ENCODE measurements at places on chromosomes 11 and 22.

GRCh38 chr11:44402466-44403075, 92.6 kb upstream of the ALX4 start:
- no peaks in the 10 kb centered on the region for H3K4me1 ChIP-seq
- no peaks in the 10 kb centered on the region for H3K36me3 ChIP-seq
- H3K27ac ChIP-seq, result no peak overlapping the region
- peaks cover 11% of the 10 kb centered on the region for H3K27me3 ChIP-seq
- no peak overlapping the region for H3K4me3 ChIP-seq

DNA sequence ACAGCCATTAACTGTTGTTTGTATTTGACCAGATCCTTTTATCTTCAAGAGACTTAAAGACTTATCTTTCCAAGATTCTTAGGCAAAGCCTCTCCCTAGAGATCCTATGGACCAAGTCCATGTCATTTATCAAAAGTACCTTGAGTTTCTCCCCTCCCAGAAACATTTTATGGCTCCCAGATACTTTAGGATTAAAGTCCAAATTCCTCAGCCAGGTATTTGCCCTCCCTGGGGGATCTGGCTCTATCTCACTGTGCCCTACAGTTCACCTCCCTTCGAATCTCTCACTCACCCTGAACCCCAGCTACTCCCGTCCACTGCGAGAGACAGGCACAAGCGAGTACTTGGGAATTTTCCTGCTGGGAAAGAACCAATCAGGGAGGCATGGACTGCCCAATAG, 11.9 kb downstream of the MS4A8 start:
- no peaks in the 10 kb centered on the region for H3K36me3 ChIP-seq
- no peak for DNase-seq
- no peaks in the 10 kb centered on the region for H3K27me3 ChIP-seq

DNA sequence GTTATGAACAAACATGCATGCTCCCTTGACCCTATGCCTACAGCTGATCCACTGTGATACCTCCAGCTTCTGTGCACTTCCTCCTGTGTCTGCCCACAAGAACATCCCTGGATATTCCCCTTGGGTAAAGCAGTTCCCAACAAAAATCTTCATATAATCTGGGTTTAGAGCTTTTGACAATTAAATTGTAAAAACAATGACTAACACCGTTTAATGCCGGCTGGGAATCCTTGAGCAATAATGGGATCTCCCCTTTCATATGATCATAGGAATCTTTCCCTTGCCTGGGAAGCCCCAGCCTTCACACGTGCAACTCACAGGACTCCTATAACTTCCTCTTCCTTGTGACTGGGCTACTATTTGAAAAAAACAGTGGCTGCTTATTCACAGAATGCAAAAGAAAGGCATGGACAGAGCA, 6.3 kb upstream of the ZC3H12C start:
- peaks cover 6% of the 10 kb centered on the region for H3K4me1 ChIP-seq
- no peak overlapping the region for H3K27ac ChIP-seq
- no peaks in the 10 kb centered on the region for H3K36me3 ChIP-seq
- no peaks in the 10 kb centered on the region for H3K27me3 ChIP-seq
- peak; percentile 90 for DNase-seq

GRCh38 chr11:912266-912665, 1.7 kb upstream of the CHID1 start:
- peaks cover 7% of the 10 kb centered on the region for H3K4me1 ChIP-seq
- DNase-seq, result no peak
- no peaks in the 10 kb centered on the region for H3K36me3 ChIP-seq
- H3K4me3 ChIP-seq, result no peak overlapping the region

DNA sequence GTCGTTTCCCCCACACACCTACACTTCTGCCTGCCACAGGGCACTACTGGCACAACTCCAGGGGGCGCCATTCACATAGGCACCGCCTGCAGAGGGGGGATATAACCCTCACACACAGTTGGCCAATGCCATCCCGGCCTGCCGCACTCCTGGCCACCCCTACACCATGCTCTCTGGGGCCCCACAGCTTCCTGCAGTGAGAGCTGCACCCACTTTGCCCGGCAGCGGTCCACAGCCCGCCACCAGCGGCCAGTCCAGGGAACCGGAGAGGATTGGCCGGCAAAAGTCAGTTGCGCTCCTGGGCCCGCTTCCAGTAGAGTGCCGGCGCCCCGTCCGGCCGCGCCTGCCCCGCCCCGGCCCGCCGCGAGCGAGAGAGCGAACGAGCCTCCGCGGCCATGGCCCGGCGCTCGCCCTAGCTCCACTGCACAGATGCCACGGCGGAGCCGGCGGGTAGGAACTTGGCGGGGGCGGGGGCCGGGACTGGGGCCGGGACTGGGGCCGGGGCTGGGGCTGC, 25.6 kb upstream of the SUSD2 start:
- DNase-seq, result peak; percentile 65
- peaks cover 37% of the 10 kb centered on the region for H3K4me1 ChIP-seq
- H3K4me3 ChIP-seq, result peak overlapping the region; percentile 83
- peak overlapping the region; percentile 84 for H3K27ac ChIP-seq
- H3K36me3 ChIP-seq, result no peaks in the 10 kb centered on the region

DNA sequence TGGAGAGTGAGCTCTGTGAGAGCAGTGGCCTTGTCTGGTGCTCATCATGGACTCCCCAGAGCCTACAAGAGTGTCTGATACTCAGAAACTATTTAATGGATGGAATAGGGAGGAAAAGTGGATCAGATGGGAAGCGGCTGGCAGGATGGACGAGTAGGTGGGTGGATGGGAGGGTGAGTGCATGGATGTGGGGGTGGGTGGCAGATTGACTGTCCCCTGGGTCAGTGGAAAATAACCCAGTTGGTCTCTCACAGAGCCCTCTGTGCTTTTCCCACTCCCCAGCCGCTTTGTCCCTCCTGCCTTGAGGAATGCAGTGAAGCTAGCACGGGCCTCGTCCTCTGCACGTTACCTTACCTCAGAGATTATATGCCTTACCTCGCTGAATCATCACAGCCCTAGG, 5.9 kb downstream of the SPI1 start:
- no peaks in the 10 kb centered on the region for H3K36me3 ChIP-seq
- no peak overlapping the region for H3K4me3 ChIP-seq

DNA sequence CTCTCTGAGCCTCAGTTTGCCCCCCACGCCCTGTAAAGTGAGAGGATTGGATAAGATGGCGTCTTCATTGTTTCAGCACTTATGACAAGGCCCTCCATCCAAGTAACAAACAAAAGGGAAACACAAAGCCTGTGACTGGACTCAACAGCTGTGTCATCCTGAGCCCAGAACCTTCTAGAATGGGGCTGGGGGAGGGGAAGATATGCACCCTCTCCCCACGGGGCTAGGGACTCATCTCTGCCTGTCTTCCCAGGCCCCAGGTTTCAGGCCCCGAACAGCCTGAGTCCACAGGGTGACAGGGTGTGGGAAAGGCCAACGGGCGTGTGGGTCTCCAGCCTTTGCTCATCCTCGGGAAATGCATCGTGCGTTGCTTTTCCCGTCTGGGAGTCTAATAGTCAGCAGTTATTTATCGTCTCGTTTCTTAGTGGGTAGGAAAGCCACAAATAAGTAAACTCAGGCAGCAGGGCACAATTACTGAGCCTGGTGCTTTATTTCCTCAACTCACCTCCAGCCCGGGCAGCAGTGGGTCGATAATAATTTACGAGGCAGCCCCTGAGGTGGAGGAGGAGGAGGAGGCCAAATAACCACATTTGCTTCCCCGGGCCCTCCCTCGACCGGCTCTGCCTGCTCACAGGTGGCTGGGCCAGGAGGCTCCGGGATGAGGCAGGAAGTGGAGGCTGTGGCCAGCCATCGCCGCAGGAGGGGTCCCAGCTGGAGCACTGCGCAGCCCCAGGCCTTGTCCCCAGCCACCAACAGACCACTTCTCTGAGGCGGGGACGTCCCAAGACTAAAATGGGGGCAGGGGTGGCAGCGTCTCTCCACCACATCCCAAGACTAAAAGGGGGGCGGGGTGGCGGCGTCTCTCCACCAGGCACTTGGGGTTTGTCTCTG, 54.4 kb downstream of the FLRT1 start:
- H3K4me1 ChIP-seq, result peaks cover 26% of the 10 kb centered on the region
- no peaks in the 10 kb centered on the region for H3K27me3 ChIP-seq
- no peak overlapping the region for H3K27ac ChIP-seq
- no peak overlapping the region for H3K4me3 ChIP-seq
- DNase-seq, result no peak

DNA sequence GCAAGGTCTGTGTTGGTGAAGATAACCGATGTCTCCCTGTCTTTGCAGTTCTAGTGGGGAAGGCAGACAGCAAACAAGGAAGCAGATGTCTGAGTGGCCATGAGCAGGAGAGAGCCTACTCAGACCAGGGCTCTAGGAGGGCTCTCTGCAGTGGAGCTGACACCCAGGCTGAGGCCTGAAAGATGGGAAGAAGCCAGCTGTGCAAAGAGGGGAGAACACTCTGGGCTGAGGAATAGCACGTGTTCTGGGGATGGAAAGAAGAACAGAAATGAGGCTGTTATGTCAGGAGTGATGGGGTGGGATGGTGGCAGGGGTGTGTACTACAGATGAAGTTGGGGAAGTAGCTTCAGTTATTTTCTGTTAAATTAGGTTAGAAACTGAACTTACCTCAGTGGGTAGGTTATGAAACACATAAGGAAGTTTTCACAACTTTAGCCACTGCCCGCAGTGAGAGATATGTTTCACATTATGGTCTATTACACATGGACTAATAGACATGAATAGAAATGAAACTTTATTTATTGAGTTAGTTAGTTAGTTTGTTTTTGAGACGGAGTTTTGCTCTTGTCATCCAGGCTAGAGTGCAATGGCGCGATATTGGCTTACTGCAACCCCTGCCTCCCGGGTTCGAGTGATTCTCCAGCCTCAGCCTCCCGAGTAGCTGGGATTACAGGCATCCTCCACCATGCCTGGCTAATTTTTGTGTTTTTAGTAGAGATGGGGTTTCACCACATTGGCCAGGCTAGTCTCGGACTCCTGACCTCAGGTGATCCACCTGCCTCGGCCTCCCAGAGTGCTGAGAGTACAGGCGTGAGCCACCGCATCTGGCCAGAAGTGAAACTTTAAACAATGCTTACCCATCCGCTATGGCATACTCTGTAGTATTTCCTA, 7.8 kb downstream of the DCPS start:
- H3K4me3 ChIP-seq, result no peak overlapping the region
- H3K27ac ChIP-seq, result no peak overlapping the region
- no peak for DNase-seq
- peaks cover 4% of the 10 kb centered on the region for H3K36me3 ChIP-seq
- H3K4me1 ChIP-seq, result peaks cover 2% of the 10 kb centered on the region
- no peaks in the 10 kb centered on the region for H3K27me3 ChIP-seq

DNA sequence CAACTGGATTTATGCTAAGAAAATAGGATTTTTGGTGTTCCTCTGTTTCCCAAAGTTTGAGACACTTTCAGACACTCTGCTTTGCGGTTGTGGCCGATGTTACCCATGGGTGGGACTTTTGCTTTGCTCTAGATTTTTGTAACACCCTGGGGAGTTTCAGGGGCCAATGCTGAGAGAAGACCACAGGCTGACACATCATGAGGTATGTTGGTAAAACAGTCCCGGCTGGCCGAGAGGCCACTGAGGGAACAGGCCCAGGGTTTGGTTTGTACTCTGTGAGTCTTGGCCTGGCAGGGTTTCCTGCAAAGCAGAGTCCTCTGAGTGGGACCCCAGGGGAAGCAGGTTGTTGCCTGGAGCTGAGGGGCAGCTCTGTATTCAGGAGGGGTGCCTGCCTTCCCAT, 78.5 kb upstream of the PITPNB start:
- H3K36me3 ChIP-seq, result peaks cover 50% of the 10 kb centered on the region
- DNase-seq, result peak; percentile 25
- no peak overlapping the region for H3K27ac ChIP-seq
- no peaks in the 10 kb centered on the region for H3K27me3 ChIP-seq
- H3K4me1 ChIP-seq, result peaks cover 3% of the 10 kb centered on the region
- no peak overlapping the region for H3K4me3 ChIP-seq

- no peak overlapping the region for H3K4me3 ChIP-seq
- H3K27ac ChIP-seq, result no peak overlapping the region
- peaks cover 3% of the 10 kb centered on the region for H3K4me1 ChIP-seq
- no peaks in the 10 kb centered on the region for H3K27me3 ChIP-seq
- DNase-seq, result no peak
These were observed 79.7 kb upstream of the PITPNB start for GRCh38 chr22:27998511-27999410.

DNA sequence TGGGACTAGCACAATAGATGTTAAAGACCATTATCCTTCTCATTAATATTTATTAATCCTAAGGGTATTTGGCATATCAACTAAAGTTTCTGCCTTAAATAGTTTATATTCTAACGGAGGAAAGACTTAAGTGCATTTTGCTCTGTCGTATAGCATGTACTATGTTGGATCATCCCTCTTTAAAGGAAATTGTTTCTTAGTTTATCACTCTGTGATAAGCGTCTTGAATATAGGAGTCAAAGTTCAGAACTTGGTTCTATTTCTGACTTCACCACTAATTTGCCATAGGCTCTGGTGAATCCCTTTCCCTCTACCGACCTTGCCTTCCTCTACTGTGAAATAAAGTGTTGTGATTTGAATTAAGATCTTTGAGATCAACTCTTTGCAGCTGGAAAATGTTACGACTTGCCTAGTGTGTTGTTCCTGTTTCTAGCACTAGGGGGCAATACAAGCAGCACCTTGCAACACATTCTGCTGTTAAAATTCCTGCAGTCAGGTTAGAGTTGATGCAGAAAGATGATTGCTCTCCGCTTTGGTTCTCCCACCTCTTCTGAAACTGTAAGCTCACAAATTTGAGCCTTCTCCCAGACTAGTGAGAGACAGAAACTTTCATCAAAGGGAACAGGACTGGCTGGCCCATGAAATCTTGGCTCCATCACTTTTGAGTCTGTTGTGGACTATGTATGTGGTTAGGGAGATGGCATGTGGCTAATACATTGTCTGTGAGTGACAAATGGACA, 27.8 kb upstream of the ZNRF3 start:
- DNase-seq, result peak; percentile 78
- no peak overlapping the region for H3K4me3 ChIP-seq

- DNase-seq, result no peak
- H3K27me3 ChIP-seq, result peaks cover 2% of the 10 kb centered on the region
- H3K4me1 ChIP-seq, result peaks cover 7% of the 10 kb centered on the region
- no peaks in the 10 kb centered on the region for H3K36me3 ChIP-seq
These were observed 195.1 kb upstream of the CADM1 start for GRCh38 chr11:115699326-115699725.

- H3K4me1 ChIP-seq, result peaks cover 4% of the 10 kb centered on the region
- H3K27ac ChIP-seq, result peak overlapping the region; percentile 65
- DNase-seq, result no peak
These were observed 5.3 kb downstream of the KCNE3 start for GRCh38 chr11:74462009-74462408.

GRCh38 chr22:45877036-45877380, 100.0 kb downstream of the WNT7B start:
- H3K27ac ChIP-seq, result no peak overlapping the region
- H3K36me3 ChIP-seq, result no peaks in the 10 kb centered on the region
- DNase-seq, result no peak
- H3K27me3 ChIP-seq, result peaks cover 58% of the 10 kb centered on the region
- no peaks in the 10 kb centered on the region for H3K4me1 ChIP-seq
